ENCODE measurements at places on chromosomes 7 and 10.

DNA sequence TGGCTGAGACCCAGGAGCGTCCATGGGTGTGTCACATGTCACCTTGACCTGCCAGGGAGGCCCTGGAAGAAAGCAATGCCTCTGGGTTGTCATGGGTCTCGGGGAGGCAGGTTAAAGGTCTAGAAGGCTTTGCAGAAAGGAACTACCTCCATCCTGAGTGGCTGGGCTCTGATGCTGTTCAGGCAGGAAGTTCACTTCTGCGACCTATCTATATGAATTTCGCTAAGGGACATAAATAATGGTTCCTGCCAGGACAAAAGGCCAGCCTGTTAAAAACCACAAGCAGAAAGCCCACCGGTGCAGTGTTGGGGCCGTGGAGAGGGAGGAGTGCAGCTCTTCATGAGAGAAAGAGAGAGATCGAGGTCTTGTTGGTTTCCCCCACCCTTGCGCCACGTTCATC lies 182.9 kb downstream of the PTPN20 start:
- no peak for DNase-seq

DNA sequence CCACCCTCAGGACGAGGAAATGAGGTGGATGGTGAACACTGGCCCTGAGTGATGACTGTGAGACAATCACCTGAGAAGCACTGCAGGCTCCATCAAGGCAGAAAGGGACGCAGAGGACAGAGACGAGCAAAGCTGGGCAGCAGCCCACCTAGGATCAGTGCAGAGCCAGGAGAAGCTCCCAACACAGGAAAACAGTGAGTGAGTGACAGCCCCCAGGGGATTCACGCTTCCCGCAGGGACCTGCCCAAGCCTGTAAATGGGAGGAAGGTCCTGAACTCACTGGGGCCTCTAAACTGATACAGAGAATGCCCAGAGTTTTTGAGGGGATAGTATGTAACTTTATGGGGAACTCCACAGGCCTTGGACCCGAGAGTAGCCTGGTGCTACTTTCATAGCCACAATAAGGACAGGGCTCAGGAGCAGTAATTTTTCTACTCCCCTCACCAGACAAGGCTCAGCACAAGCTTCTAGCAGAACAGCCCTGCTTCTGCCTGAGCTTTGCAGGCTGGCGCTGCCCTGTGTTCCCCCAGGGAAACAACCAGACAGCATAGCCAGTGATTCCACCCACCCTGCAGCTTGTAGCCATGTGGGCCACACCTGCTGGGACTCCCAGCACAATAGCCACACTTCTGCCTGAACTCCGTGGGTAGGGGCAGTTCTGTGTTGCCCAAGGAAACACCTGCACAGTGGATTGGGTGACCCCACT lies 708.4 kb downstream of the POM121L12 start:
- no peak for DNase-seq

- DNase-seq = no peak
Observed at GRCh38 chr7:7671361-7671760, 30.8 kb downstream of the UMAD1 start.

GRCh38 chr7:1664711-1665548 lies 5.1 kb upstream of the ELFN1 start:
- peak; percentile 39 for DNase-seq

DNA sequence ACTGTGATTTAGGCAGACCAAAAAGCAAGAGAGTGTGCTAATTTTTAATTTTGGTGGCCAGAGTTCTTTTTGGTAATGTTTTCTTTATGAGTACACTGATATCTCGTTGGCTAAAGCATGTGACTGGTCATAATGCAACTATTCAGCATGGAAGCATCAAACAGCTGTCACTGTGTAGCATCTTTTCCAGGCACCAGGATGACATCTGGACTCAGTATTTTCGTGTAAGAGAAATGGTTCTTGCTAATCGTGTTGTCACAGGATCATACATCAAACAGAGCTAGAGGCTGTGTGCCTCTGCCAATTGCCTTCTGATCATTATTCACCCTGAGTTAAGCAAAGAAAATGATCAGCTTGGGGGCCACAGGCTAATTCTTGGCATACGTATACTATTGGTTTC lies 118.9 kb downstream of the SND1 start:
- no peak for DNase-seq

DNA sequence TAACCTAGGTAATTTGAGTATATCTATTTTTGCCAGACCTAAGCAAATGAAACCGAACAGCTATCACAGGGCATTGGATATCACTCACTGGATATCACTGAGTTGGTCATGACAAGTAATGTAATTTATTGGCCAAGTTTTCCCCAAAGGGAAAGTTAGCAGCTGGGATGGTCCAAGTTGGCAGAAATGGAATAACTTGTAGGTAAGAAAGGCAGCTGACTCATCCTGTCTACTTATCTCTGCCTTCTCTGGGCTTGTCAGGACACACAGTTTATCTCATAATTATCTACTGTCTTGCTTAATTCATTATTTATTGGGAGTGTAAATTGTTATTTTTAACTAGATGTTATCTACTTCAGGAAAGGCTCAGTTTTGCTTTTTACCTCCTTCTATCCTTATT lies 502.0 kb upstream of the DPP6 start:
- DNase-seq = no peak

- no peak for DNase-seq
Observed at GRCh38 chr10:125783957-125784356, 8.3 kb upstream of the MMP21 start.

GRCh38 chr10:132094581-132095234 lies 29.0 kb downstream of the JAKMIP3 start:
- no peak for DNase-seq

GRCh38 chr7:127895360-127895759 lies 135.9 kb downstream of the LRRC4 start:
- no peak for DNase-seq

GRCh38 chr7:100895701-100895955 lies at the start of gene ACHE:
ACHE (minus strand) TSS chr7:100895888; CDS start chr7:100894232, 1,656 bp downstream.
- DNase-seq = no peak

DNA sequence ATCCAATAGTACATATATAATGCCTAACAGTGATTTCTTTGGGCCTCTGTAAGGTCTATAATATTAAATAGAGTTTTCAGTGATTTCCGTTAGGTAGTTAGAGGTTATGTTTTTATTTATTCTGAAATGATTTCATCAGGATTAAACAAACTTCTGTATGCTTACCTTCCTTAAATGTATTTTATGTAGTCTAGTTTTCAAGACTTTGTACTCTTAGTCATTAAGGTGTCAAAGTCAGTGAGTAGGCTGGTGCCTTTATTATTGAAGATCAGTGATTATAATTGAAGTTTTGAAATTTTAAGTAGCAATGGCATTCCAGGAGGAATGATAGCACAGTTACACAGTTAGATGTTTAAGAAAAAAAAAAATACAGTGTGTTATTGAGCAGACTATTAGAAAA lies 20.7 kb downstream of the GNAI1 start:
- DNase-seq = no peak

DNA sequence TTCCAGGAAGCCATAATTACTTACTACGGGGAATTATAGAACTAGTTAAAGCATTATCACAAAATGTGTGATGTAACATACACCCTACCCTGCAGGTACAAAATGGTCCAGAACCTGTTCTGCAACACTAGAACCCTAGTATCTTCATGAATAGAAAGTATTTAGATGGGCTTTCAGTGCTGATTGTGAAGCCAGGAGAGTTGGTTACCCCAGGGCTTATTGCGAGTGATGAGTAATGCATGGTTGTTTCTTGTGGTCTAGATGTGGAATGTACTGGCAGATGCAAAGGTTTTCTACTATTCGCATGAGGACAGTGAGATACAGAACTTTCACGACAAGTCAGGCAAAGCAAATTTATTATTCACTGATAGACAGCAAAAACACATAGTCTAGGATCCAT lies 33.6 kb upstream of the AGR3 start:
- no peak for DNase-seq

- no peak for DNase-seq
Observed at GRCh38 chr7:89133357-89133756, 337.8 kb upstream of the TEX47 start.

DNA sequence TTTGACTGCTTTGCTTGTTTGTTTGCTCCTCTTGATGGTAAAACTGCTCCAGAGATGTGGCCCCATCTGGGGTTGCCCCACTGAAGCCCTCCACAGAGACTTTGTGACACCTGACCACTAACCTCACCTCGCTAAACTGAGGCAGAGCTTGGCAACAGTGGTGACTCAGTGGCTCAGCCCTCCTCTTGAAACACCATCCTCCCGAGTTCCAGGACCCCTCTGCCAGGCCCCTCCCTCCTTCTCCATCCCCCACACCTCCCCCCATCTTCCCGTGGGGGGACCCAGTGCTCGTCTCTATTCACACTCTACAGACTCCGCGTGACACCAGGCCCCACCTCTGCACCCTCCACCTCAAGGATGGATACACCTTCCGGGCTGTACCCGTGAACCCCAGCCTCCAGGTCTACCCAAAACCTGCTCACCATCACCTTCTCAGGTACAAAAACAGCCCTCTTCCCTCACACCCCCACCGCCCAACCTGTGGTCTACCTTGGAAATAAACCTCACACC lies 19.0 kb upstream of the RET start:
- no peak for DNase-seq

DNA sequence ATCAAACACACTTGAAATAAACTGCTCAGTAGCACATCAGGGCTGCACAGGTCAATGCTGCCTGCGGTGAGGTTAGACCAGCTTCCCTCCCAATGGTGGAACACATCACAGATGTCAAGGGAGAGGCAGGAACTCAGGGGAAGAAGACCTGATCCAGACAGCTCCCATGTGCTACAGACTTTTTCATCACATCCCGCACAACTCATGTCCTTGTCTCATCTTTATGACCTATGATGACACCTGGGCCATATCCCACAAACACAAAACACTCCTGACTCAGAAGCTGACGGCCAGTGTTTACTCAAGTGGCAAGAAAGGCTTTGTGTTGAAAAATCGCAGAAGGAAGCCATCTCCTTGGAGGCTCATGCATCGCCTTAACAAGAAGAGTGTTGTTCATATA lies 91.6 kb downstream of the HTR5A start:
- no peak for DNase-seq

GRCh38 chr7:67773081-67773480 lies 776.4 kb downstream of the TYW1 start:
- no peak for DNase-seq

GRCh38 chr10:75531571-75532031 lies 100.2 kb downstream of the LRMDA start:
- no peak for DNase-seq

DNA sequence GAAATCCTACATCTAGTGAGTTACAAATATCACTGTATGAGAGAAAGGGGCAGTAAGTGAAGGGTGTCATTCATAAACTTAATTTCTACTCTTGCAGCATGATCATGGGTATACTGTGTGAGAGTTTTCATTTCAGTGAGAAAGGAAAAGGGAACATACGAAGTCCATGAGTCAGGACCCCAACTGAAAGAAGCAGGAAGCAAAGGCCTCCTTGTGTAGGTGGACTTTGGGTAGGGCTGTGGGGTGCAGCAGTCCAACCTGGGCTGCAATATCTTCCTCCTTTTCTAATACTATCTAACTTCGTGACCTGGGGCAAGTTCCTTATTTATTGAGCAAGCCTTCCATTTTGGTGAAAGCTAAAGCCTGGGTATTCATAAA lies 248.2 kb upstream of the TCF7L2 start:
- DNase-seq = no peak

DNA sequence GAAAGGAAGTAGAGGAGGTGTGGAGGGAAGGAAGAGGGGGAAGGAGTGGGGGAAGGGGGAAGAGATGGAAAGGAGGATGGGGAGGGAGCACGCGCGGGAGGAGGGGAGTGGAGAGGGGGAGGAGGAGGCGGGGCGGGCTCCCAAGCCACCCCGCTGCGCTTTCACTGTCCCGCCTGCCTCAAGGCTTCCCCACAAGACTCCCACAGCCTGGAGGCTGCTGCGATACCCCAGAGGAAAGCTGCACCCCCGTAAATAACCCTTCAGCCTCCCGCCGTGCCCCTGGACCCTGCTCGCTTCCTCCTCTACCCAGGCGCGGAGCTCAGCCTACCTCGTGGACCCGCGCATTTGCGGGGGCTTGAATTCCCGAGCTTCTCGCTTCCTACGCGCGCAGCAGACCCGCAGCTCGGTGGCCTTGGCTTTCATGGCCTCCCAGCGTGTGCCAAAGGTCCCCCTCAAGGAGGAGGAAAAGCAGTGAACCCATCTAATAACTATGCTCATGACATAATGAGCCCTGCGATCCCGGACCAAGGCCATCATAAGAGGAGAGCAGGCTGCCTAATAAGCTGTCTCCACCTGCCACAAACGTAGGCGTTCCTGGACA lies at the start of gene C10orf67:
TSS of gene C10orf67 (minus strand) at position 557 of the 601 bp plus-strand sequence. CDS start at position 534, 23 bp downstream.
- peak; percentile 24 for DNase-seq

DNA sequence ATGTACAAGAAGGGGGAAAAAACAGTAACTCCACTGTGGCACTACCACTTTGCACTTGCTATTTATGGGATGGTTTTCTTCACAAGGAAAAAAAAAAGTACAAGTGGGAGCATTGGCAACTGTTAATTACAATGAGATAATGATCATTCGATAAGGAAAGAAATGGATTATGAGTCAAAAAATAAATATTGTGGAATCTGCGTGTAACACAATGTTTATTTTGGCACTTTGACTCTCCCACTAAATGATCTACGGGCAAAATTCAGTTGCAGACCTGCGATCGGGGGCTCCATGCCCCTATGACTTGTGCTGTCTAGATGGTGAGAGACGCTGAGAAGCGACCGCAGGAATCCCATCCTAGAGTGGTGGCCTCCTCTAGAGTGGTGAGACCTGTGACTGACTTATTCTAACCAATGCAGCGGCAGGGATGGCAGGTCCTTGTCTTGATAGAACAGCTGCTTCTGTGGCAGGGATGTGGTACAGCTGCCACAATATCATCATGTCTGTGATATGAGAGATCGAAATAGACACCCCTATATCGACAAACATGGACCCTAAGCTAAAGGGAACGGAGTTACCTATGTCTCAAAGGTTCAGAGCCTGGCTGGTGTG lies 345.0 kb upstream of the KLF6 start:
- no peak for DNase-seq

GRCh38 chr10:132913559-132914115 lies 28.7 kb downstream of the CFAP46 start:
- DNase-seq = no peak

- no peak for DNase-seq
Observed at GRCh38 chr7:12684733-12685132, 2.7 kb upstream of the ARL4A start.

DNA sequence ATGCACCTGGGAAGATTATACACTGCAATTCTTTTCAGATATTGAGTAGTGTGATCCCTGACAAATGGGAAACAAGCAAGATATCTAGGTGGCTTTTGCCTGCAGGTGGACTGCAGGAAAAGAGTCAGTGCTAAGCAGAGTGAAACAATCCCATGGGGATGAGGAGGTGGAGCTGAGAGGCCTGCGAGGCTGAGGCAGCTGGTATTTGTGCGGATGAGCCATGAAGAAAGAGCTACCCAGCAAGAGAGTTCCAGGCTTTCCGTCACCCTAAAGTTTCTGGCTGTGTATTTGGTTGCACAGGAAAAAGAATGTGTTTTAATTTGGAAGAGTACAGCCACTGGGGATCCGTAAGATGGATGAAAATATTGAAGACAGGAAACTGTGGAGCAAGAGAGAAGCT lies 714.1 kb upstream of the COBL start:
- DNase-seq = no peak

- DNase-seq = no peak
Observed at GRCh38 chr7:133750287-133750686, 376.9 kb upstream of the LRGUK start.

GRCh38 chr7:92020636-92021035 lies 80.0 kb downstream of the AKAP9 start:
- no peak for DNase-seq
